ENCODE measurements at places on chromosomes 2 and 18.

- no peak for DNase-seq
Measured at GRCh38 chr2:11134349-11134748, 20.9 kb upstream of the SLC66A3 start.

GRCh38 chr2:19226386-19226785, 132.0 kb downstream of the OSR1 start:
- no peak for DNase-seq

DNA sequence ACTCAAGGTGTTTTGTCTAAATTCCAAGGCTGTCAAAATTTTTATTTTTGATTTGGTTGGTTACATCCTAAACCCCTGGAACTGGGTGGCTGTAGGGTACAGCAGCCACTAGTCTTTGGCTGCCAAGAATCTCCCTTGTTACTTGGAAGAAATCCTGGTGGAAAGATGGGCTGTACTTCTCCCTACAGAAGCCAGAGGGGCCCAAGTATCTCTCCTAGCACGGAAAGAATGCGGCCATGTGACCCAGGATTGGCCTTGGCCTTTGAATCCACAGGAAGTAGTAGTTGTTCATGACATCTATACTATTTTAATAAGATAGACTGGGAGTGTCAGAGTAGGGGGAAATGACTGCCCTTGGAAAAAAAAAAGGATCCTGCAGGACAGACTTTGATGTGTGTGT, 54.4 kb upstream of the MYO3B start:
- DNase-seq, result no peak

DNA sequence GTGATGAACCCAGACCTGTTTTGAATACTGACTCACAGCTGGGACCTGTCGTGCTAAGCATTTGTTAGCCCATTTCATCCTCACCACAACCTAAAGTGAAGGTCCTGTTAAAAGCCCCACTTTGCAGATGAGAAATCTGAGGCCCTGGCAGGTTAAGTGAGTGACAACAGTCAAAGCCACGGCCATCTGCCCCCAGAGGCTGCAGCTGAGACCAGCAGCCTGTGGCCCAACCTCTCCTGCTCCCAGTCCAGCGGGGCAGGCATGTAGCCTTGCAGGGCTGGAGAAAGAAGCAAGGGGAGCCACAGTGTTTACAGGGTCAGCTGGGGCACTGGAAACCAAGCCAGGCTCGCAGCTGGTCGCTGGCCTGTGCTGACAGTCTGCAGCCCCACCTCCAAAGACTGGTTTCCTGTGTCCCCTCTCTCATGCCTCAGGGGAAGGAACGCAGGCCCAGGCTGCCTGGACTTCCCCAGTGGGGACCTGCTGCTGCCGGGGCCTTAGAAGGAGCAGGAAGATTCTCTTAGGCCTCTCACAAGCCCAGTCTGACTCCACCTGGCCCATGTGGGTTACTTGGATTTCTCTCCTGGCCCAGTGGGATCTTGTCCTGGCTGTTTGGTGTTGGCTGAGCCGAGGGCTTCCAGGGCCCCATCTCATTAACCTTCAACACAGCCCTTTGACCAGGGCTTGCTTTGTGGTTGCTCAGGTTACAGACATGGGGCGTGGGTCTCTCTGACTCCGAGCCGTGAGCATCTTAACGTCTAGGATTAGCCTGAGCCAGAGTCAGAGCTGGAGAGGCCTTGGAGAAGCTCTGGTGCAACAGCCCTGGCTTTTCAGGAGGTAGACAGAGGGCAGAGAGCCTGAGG, 1.7 kb downstream of the INPP5D start:
- peak; percentile 75 for DNase-seq

- no peak for DNase-seq
Measured at GRCh38 chr2:74028741-74029140, 44.0 kb downstream of the TET3 start.

DNA sequence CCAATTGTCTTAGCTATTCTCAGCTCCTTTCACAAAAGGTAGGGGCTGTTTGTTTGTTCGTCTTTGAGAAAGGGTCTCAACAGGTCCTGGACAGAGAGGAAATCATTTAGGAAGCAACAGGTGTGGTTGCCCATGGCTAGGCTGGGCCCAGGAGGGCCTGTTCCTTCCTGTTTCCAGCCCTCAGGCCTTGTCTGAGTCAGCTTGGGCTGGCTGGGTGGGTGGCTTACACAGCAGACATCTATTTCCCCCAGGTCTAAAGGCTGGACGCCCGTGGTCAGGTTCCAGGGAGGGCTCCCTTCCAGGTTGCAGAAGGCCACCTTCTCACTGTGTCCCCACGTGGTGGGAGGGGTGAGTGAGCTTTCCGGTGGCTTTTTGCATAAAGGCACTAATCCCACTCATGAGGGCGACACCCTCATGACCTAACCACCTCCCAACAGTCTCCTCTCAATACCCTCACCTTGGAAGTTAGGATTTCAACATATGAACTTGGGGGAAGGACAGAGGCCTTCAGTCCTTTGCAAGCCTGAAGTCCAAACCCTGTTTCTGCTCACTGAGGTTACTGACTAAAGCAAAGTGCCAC, 45.5 kb downstream of the ARHGEF4 start:
- DNase-seq, result no peak

DNA sequence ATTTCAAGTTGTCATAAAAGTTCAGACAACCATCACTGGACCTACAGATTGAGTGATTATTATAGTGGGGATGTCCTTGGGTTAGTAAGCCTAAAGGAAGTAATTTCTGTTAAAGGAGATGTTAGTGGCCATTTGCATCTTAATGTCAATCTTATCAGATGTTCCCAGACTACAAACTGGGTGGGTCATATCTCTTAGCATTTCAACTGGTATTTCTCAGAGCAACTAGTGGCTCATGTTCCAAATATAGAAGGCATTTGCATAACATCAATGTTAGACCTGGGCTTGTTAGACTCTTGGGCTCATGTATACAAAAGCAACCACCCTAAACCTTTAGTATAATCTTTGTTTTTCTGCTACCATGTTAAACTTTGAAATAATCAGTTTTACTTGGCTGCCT, 17.9 kb downstream of the PLEKHA3 start:
- DNase-seq, result no peak

GRCh38 chr2:182110347-182110746, 124.7 kb downstream of the PPP1R1C start:
- no peak for DNase-seq

GRCh38 chr2:45141883-45142866, 132.9 kb upstream of the SIX2 start:
- DNase-seq, result no peak

DNA sequence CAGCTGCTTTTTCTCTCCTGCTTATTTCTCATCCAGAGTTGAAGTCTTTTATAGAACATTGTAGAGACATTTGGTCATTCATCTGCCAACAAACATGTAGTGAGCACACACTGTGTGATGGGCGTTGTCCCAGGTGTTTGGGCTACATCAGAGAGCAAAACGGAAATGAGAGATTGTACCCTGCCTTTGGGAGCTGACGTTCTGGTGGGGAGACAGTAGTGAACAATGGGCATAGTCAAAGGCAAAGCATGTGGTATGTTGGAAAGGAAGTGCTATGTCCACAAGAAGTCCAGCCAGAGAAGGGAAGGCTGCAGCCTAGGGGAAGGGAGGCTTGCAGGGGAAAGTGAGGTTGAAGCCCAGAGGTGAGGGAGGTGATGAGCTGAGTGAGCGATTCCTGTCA, 78.1 kb downstream of the PIEZO2 start:
- no peak for DNase-seq

DNA sequence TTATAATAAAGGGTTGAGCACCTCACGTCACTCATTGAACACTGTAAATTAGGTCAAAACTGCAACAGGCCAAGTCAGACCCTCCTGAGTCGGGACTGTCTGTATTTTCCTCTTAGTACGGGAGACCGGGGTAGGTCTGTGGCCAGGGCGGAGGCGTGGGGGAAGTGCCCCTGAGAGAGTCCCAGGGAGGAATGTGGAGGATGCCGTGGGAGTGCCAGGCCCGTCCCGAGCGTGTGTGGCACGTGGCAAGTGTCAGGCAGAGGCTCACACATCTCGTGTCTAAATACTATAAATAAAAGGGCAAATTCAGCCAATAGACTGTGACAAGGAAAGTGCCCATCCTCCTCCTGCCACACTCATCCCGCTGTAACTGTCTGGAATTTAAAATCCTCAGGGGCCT, 6.3 kb upstream of the HDAC4 start:
- DNase-seq, result no peak

GRCh38 chr18:49619801-49620200, 57.9 kb downstream of the LIPG start:
- DNase-seq, result no peak

GRCh38 chr2:227595797-227596196, 2.9 kb upstream of the SCYGR2 start:
- DNase-seq, result no peak

DNA sequence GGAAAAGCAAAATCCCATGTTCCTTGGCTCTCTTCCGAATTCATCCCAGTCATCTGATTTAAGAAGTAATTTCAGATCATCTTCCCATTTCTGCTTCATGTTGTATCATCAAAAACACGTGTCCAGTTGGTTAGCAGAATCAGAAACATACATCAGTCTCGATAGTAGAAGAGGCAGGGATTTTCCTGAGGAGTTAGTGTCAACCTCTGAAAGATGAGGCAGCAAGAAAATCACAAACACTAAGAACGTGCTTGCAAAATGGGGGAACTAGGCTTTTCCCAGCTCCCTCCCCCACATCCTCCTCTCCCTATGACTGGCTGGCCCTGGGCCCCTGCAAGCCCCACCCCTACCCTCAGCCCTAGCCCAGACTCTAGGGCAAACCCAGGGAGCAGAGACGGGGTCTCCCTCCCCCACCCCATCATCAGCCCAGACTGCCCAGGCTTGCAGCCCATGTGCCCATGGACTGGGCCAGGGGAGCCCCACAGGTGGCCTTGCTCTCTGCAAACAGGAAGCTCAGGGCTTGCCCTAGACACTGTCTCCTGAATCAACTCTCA, 161.0 kb upstream of the ID2 start:
- no peak for DNase-seq

GRCh38 chr2:161068670-161069069, 91.6 kb upstream of the TANK start:
- no peak for DNase-seq

DNA sequence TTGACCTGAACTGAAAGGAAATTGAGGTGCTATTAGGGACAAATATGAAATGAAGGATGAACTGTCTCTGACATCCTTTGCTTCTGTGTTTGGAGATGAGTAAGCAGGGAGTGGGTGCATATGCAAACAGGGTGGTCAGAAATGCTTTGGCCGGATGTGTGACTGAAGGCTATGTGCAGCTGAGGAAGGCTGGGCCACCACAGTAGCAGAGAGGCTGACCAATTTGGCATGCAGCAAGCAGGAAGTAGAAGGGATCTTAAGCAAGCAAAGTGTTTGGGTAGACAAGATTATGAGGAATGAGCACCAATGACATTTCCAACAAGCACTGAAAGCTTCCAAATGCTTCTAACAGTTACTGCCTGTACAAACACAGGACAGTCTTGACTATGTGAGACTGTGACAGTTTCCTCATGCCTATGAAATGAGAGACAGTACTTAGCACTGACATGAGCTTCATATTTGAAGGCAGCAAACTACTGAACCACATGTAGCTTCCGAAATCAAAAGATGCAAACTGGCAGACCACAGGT, 3.3 kb upstream of the ACTR3 start:
- DNase-seq, result no peak

DNA sequence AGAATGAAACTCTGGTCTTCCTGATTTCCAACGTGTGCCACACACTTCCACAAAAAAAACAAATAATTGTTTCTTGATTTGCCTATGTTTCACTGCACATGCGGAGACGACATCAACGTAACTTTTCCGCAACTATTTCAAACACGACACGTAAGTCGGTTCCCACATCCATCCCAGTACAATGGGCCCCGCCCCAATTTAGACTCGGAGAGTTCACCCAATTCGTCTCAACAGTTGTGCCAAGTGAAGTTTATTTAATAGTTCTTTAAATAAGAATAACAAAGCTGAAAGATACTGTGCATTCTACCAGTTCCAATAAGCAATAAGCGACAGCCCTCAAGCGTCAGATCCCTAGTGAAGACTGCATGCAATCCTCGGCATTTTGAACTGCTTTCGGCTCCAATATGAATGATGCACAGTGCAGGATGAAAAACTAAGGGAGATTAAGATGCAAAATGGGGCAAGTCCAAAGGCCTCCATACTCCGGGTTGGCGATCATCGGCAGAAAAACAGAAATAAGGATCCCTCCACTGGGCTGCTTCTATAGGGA, 664 bp downstream of the CCT4 start:
- DNase-seq, result no peak

- DNase-seq, result peak; percentile 3
Measured at GRCh38 chr2:3631161-3631850, 26.7 kb upstream of the ALLC start.

DNA sequence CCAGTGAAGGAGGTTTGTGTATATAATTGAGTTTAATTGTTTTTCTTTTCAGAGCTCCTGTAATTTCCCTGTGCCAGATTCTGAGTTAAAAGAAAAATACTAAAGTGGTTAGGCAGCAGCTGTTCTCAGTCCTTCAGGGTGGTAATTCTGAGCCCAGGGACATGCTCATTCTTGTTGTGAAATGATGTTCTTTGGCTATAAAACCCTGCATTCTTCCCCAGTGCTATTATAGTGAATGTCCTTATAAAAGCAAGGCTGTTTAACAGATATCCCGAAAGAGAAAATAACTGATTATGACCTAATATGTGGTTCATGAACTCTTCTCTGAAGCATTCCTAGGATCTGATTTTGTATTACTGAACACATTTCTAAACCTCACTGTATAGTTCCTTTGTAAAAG, 34.0 kb downstream of the ADAM23 start:
- no peak for DNase-seq

DNA sequence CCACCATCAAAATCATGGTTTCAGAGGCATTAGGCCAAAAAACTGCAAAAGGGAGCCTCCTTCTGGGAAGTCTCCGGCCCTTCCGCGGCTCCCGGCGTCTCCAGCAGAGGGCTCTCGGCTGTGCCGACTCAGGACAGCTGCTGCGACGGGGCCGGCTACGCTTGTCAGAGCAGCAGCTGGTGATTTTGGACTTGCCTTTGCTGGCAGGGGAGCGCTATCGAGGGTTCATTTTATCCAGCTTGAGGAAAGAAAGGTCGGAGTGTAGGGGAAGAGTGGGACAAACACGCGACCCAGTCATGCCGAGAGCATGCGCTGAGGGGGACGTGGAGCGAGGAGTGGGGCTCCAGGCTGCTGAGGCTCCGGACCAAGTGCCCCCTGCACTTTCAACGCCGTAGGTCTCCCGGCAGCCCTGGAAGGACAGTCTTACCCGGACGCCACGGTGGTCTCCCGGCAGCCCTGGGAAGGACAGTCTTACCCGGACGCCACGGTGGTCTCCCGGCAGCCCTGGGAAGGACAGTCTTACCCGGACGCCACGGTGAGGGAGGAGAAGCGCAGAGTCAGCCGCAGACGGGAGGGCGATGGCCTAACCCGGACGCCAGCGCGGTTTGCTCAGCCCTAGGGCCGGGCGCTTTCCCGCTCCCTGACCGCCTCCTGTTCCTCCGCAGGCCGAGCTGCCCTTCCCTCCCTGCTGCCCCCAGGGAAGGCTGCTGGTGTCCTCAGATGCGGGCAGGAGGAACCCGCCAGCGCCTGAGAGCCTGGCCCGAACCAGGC, 21.7 kb downstream of the DDX18 start:
- peak; percentile 79 for DNase-seq

DNA sequence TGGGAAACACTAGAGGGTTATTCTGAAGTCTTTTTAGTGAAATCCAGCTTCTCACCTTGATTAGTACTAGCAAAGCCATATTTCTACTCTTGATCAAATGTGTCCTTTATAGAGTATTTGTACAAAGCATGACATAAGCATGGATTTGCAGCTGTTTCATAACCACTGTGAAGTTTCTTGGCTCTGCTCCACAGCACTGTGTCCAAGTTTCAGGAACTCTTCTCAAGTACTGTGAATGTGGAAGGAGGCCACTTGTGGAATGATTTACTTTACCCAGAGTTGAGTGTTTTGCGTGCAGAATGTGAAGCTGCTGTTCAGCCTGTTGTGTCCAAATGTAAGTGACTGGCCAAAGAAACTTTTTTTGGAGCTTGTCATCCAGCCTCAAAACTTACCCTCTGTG, 16.2 kb upstream of the MAPRE2 start:
- peak; percentile 90 for DNase-seq
